ENCODE measurements at places on chromosomes 2 and 18.

DNA sequence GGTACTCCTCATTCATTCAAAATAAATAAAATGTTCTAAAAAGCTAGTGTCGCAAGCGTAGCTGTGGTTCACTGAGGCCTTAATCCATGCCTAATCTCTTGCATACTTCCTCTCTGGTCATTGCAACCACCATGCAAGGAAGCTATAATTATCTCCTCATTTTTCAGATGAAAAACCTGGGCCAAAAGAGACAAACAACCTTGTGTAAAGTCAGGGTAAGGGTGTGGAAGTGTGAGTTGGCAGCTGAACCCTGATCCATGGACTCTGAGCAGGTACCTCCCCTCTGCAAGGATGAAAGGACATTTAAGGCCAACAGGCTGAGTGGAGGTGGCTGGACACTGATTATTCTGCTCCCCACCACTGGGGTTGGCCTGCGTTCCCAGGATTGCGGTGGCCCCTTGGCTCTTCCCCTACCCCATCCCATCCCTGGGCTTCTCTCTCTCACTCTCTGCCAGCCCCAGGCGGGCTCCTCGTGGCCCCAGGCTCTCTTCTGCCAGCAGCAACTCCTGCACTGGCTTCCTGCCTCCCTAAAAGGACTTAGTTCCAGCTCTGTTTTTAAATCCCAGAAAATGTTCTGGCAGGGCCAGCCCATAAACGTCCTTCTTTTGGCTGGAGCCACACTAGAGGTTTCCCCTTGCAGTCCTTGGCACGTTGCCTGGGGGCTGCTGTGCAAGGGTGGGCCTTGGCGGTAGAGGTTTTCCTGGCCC is 72.0 kb upstream of the AFF3 start:
- peak; percentile 74 for DNase-seq

- DNase-seq = no peak
These were observed 787 bp upstream of the TBR1 start for GRCh38 chr2:161415034-161415986.

DNA sequence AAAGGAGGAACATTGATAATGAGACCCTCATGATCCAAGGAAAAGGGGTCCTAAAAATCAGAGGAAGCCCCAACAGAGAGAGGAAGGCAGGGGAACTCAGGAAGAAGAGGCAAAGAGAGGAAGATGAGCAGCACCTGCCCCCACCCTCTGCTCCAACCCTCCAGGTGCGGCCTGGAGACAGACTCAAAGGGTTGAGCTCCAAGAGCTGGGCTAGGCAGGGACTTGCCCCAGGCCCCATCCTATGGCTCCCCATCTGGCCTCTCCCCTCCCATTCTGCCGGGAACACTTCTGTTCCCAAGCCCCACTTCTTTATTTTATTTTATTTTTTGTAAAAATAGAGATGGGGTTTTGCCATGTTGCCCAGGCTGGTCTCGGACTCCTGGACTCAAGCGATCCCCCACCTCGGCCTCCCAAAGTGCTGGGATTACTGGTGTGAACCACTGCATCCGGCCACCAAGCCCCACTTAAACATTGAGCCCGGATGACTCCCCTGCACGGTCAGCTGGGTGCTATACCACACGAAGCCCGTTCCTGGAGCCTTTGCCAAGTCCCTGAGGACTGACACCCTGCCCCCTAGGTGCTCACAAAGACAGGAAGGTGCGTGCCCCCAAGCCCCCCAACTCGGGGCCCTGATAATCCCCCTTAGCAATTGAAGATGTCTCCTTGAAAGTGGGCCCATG is 3.8 kb upstream of the GPR55 start:
- DNase-seq = no peak

- no peak for DNase-seq
These were observed 168.8 kb downstream of the RTP5 start for GRCh38 chr2:242038166-242038927.
